ENCODE measurements at places on chromosomes 7 and 10. TPM values are rescaled to one million over a fixed set of nuclear protein-coding genes. Genes with fewer than 3 reads are reported as not detected.

The NACAD gene
- 1.0 TPM for total RNA-seq

The TACR2 gene
- 0.34 TPM for total RNA-seq

The ZNF92 gene
- total RNA-seq, result 8.0 TPM

The GRM3 gene
- total RNA-seq, result not detected

The TLX1 gene
- not detected for total RNA-seq

The ZNF783 gene
- 18.1 TPM for total RNA-seq

The UROS gene
- total RNA-seq, result 49.2 TPM

The AUTS2 gene
- total RNA-seq, result not detected

GRCh38 chr10:133361773-133362441 lies 4.1 kb upstream of the FUOM start:
- DNase-seq, result no peak
- H3K36me3 ChIP-seq, result peaks cover 12% of the 10 kb centered on the region
- H3K27ac ChIP-seq, result no peak overlapping the region

- no peak overlapping the region for H3K27ac ChIP-seq
- no peak for DNase-seq
- H3K36me3 ChIP-seq, result no peaks in the 10 kb centered on the region
- peaks cover 15% of the 10 kb centered on the region for H3K4me1 ChIP-seq
- H3K4me3 ChIP-seq, result no peak overlapping the region
These were observed 92.2 kb upstream of the RHEB start for GRCh38 chr7:151611878-151612277.

- no peak overlapping the region for H3K27ac ChIP-seq
- no peak for DNase-seq
- H3K4me1 ChIP-seq, result no peaks in the 10 kb centered on the region
These were observed 78.7 kb downstream of the DNAJB6 start for GRCh38 chr7:157415486-157415885.

DNA sequence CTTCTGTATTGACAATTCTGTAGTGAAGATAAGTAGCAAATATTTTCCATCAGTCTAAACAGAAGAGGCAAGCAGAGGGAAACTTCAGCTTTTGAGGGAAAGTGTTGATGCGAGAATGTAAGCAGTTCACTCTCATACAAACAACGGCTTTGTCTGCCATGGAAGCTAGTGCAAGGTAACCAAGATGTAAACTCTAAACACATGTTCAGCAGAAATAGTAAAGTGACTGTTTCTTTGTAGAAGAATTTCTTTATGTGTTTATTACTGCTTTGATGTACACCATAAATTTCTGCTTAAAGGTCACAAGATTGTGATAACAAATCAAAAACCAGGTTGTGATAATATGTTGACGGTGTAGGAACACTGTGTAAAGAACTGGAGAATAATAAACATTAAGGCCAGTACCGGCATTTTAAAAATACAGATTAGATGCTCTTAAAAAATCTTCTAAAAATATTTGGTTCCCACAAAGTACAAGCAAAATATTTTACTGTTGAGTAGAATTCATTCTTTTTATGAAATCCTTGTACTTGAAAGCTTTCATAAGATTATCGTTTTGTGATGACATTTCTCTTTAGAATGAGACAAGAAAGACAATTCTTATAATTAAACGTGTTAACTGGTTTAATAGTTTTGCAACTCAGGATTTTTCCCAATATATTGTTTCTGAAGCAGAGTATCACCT lies 34.2 kb downstream of the SEMA3C start:
- no peak overlapping the region for H3K4me3 ChIP-seq
- no peak overlapping the region for H3K27ac ChIP-seq
- H3K36me3 ChIP-seq, result no peaks in the 10 kb centered on the region
- H3K4me1 ChIP-seq, result peaks cover 18% of the 10 kb centered on the region

- no peak for DNase-seq
- no peak overlapping the region for H3K27ac ChIP-seq
- no peaks in the 10 kb centered on the region for H3K27me3 ChIP-seq
These were observed 91.4 kb upstream of the DIP2C start for GRCh38 chr10:780536-781524.

DNA sequence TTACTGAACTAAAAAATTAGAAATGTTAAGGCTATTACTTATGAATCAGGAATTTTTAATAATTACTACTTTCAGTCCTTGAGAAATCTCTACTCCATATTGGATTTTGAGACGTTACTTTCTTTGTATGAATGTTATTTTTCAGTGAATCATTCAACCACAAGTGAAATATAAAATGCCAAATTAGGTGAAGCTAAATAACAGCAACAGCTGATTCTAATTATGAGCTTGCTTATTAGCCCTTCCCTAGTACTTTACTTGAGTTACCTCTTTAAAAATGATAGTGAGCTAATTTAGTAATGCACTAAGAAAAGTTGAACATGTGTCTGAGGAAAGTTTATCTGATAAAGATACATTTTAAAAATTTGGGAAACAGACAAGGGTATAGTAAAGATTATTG lies 51.4 kb downstream of the PCGF5 start:
- H3K36me3 ChIP-seq, result no peaks in the 10 kb centered on the region
- H3K27me3 ChIP-seq, result no peaks in the 10 kb centered on the region
- no peak overlapping the region for H3K4me3 ChIP-seq

DNA sequence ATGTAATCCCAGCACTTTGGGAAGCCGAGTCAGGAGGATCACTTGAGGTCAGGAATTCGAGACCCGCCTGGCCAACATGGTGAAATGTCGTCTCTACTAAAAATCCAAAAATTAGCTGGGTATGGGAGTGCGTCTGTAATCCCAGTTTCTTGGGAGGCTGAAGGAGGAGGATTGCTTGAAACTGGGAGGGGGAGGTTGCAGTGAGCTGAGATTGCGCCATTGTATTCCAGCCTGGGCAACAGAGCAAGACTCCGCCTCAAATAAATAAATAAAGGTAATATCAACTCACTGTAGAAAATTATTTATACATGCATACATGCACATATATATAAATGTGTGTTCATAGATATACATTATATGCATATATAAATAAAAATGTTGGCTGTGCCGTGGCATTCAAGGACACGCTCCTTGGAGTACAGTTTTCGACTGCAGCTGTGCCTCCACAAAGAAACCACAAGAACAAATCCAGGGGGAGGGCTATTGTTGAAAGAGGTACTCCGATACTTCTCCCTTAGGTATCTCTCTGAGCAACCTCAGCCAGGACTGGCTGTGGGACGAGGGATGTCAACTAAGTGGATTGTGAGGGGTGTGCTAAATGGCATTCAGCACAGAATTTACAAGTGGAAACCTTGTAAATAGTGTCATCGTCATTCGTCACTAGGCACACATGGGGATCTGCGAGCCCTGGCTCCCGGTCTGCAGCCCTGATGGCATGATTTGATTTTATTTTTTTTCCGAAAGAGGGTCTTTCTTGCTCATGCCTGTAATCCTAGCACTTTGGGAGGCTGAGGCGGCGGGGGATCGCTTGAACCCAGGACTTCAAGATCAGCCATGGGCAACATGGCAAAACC lies 49.3 kb downstream of the HIP1 start:
- H3K4me3 ChIP-seq, result no peak overlapping the region

GRCh38 chr7:129776362-129776722 lies 164.8 kb downstream of the NRF1 start:
- no peak overlapping the region for H3K27ac ChIP-seq
- peaks cover 9% of the 10 kb centered on the region for H3K27me3 ChIP-seq
- H3K4me3 ChIP-seq, result no peak overlapping the region
- DNase-seq, result no peak
- H3K36me3 ChIP-seq, result peaks cover 31% of the 10 kb centered on the region

DNA sequence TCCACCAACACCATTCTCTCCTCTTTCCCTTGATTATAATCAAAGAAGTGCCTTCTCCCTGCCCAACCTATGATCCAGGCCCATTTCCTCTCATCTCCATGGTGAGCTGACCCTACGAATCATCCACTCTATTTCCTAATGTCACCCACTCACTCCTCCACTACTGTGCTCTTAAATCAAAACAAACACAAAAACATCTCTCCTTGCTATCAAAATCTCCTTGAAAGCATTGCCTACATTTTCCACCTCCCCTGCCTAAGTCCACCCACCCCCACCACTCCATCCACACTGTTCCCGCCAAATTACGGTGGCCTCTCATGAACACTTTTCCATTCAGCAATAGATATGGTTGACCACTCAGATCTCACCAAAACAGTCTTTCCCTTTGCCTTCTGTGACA lies 5.3 kb downstream of the DYDC1 start:
- peaks cover under 1% of the 10 kb centered on the region for H3K4me1 ChIP-seq
- H3K27me3 ChIP-seq, result peaks cover 51% of the 10 kb centered on the region
- H3K27ac ChIP-seq, result no peak overlapping the region
- no peak overlapping the region for H3K4me3 ChIP-seq
- no peak for DNase-seq
